ENCODE measurements at places on chromosomes 2 and 18. TPM values are rescaled to one million over a fixed set of nuclear protein-coding genes. Genes with fewer than 3 reads are reported as not detected.

GRCh38 chr18:60122339-60122738 lies 222.5 kb downstream of the PMAIP1 start:
- H3K4me3 ChIP-seq, result no peak overlapping the region
- no peak for DNase-seq

- no peaks in the 10 kb centered on the region for H3K4me1 ChIP-seq
- DNase-seq, result no peak
- H3K27me3 ChIP-seq, result no peaks in the 10 kb centered on the region
- no peak overlapping the region for H3K27ac ChIP-seq
Observed at GRCh38 chr2:236985761-236986339, 99.8 kb upstream of the COPS8 start.

DNA sequence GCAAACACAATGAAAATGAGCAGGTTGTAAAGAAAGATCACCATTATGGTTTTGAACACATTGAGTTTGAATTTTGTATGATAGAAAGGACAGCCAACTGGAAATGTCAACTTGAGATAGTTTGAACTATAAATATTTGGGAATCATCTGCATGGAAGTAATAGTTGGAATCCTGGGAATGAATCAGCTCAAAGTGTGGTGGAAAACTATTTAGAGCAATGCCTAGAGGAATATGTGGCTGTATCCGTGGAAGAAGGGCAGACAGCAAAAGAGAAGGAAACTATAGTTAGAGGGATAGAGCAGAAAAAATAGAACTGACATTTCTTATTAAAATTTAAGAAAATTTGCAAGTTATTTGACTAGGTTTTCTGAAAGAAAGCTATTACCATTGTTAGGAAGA lies 112.5 kb upstream of the OTX1 start:
- H3K4me1 ChIP-seq, result no peaks in the 10 kb centered on the region
- no peak overlapping the region for H3K4me3 ChIP-seq
- DNase-seq, result no peak
- H3K27me3 ChIP-seq, result no peaks in the 10 kb centered on the region

GRCh38 chr2:66435549-66435875 lies 587 bp downstream of the MEIS1 start:
- no peaks in the 10 kb centered on the region for H3K4me1 ChIP-seq
- H3K36me3 ChIP-seq, result no peaks in the 10 kb centered on the region
- no peaks in the 10 kb centered on the region for H3K27me3 ChIP-seq
- DNase-seq, result no peak

GRCh38 chr2:17540093-17540812 lies at the start of gene VSNL1:
Gene VSNL1, plus strand, starts transcription at chr2:17540696. Its CDS starts 51,379 bp downstream, at chr2:17592075.
- no peaks in the 10 kb centered on the region for H3K4me1 ChIP-seq
- peak; percentile 85 for DNase-seq
- H3K36me3 ChIP-seq, result no peaks in the 10 kb centered on the region
- H3K27ac ChIP-seq, result peak within 1 kb of the TSS; percentile 58
- peak within 1 kb of the TSS; percentile 40 for H3K4me3 ChIP-seq

DNA sequence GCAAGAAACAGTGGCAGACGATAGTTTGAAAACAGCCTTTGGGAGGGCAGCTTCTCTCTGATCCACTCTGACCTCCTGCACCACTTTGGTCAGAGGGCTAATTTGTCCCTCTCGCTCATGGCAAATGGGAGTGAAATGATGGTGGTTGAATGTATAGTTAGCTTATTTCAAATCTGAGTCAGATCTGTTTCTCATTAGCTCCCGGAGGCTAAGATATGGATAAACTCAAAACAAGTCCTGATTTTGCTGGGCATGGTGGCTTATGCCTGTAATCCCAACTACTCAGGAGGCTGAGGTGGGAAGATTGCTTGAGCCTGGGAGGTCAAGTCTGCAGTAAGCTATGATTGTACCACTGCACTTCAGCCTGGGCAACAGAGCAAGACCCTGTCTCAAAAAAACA lies 145.0 kb downstream of the ALK start:
- no peaks in the 10 kb centered on the region for H3K4me1 ChIP-seq
- no peaks in the 10 kb centered on the region for H3K27me3 ChIP-seq
- H3K4me3 ChIP-seq, result no peak overlapping the region
- DNase-seq, result no peak

DNA sequence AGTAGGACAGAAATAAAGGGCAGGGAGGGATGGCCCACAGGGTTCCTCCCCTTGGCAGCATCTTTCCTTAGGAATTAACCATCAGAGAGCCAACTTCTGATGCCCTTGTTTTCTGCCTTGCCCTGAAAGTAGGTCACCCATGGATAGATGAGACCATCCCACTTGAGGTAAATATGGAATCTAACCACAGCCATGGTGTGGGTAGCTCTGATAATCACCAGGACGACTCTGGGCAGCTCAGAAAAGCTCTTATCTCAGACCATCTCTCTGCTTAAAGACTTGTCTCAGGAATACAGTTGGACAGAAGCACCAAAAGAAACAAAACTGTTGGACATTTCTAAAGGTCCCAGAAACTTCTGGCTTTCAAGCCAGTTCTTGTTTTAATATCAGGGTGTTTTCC lies 101.4 kb upstream of the CELF4 start:
- no peaks in the 10 kb centered on the region for H3K36me3 ChIP-seq
- H3K4me1 ChIP-seq, result no peaks in the 10 kb centered on the region
- no peaks in the 10 kb centered on the region for H3K27me3 ChIP-seq
- H3K4me3 ChIP-seq, result no peak overlapping the region
- DNase-seq, result no peak

GRCh38 chr18:24364177-24364576 lies 33.4 kb downstream of the OSBPL1A start:
- DNase-seq, result no peak
- no peak overlapping the region for H3K27ac ChIP-seq
- H3K27me3 ChIP-seq, result no peaks in the 10 kb centered on the region

GRCh38 chr18:23810396-23810795 lies 121.1 kb downstream of the LAMA3 start:
- no peaks in the 10 kb centered on the region for H3K36me3 ChIP-seq
- H3K4me3 ChIP-seq, result no peak overlapping the region
- no peak for DNase-seq
- no peaks in the 10 kb centered on the region for H3K4me1 ChIP-seq
- no peaks in the 10 kb centered on the region for H3K27me3 ChIP-seq

CCDC150 gene
- not detected for total RNA-seq

IL18RAP gene
- total RNA-seq, result 0.20 TPM

OTX1 gene
- total RNA-seq, result 0.16 TPM

CNGA3 gene
- 0.52 TPM for total RNA-seq
